ENCODE measurements at places on chromosomes 5 and 9.

DNA sequence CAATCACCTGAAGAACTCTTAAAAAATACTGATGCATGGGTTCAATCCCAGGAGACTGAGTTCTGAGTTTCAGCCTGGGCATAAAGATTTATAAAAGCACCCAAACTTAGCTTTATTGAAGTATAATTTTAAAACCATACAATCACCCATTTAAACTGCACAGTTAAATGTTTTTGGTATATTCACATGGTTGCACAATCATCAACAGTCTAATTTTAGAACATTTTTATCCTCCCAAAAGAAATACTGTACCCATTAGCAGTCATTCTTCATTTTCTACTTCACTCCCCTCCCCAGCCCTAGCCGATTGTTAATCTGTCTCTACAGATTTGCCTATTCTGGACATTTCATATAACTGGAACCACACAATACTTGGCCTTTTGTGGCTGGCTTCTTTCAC, 141.7 kb downstream of the ARSB start:
- no peak for DNase-seq

DNA sequence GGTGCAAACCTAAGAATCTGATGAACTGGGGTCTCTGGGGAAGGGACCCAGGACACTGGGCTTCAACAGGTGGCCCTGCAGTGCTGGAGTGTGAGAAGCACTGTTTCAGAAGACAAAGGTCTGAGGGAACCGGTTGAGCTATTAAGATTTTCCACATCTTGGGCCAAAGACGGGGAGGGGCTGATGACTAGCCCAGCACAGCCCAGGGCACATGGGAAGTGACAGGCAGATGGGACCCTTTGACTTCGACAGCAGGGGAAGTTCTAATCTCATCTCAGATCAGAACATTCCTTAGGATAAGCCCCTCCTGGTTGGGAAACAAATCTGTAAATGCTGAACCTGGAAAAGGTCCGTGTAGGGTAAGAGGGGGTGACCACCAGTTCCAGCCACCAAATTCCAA, 67.4 kb downstream of the RAPGEF1 start:
- DNase-seq, result no peak

DNA sequence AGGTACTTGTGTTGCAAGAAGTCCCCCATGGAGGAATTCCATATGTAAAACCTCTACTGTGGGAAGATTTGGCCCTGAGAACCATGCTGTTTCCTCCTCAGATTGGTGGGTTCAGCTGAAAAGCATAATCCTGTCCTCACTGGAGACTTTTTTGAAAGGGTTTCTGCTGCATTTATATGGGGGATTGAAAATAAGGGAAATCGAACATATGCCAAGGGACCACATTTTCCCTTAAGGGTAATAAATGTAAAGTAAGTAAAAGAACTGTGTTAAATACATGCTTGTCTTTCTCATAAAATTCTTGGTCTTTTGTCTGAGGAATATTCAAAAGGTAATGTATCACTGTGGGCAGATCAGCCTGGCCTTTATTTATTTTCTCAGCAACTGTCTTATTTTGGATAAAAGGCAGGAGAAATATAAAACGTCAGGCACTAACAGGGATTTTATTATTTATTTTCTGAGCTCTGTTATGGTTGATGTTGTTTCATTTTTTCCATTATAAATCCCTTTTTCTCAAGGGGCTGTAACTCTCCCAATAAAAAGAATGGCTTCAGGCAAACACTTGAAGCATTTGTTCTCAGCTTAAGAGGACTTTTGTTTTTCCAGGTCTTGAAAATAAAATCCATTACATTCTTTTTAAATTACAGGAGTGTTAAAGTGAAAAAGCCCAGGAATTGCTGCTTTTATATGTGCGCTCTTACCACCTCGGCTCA, 131.4 kb downstream of the FGF10 start:
- DNase-seq, result no peak

- DNase-seq, result no peak
Measured at GRCh38 chr5:16050414-16050813, 129.2 kb downstream of the MARCHF11 start.

- no peak for DNase-seq
Measured at GRCh38 chr5:180865981-180866695, 5.1 kb upstream of the ZFP62 start.

- no peak for DNase-seq
Measured at GRCh38 chr9:96113032-96113431, 188.9 kb downstream of the HSD17B3 start.

GRCh38 chr5:63961598-63962161, 565 bp downstream of the HTR1A start:
- DNase-seq, result no peak

DNA sequence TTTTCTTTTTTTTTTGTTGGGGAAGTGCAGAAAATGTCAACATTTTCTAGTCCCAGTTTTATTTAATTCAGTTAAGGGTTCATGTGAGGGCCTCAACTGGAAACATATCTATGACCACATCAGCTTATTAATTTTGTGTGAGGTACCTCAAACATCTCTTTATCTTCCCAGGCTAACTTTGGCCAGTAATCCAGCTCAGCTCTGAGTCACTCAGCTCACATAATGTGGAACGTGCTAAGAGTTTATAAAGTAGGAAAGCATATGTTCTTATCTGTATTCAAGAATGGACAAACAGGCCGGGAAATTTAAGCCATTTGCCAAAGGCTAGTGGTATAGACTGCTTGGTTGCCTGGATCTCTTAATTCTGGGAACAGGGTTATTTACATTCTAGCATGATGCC, 118.4 kb downstream of the INSYN2B start:
- DNase-seq, result no peak

GRCh38 chr5:172496671-172497371, 42.5 kb upstream of the SH3PXD2B start:
- no peak for DNase-seq

DNA sequence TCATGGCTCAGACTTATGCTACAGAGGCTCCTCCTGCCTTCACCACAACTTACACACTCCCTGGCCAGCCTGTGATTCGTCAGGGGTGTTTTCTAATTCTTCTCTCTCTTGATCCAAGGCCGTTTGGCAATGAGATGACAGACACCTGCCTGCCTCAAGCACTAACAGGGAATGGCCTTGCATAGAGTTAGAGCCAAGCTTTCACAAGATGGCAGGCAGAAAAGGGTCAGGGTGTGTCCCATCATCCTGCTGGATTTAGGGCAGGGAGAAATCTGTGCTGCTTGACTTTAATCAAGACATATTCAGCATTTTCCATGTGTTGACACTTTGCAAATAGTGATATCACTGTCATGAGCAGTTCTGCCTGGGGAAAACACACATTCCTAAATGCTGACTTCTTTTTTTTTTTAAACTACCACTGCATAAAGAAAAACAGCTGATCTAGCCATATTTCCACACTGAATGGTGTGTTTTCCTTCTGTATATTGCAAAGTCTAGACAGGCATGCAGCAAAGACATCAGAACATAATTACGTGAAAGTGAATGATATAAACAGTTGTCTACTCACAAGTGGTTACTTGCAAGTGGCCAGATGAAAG, 95.0 kb upstream of the SLC25A48 start:
- DNase-seq, result no peak

- DNase-seq, result no peak
Measured at GRCh38 chr5:177477701-177478477, 4.5 kb upstream of the DBN1 start.

DNA sequence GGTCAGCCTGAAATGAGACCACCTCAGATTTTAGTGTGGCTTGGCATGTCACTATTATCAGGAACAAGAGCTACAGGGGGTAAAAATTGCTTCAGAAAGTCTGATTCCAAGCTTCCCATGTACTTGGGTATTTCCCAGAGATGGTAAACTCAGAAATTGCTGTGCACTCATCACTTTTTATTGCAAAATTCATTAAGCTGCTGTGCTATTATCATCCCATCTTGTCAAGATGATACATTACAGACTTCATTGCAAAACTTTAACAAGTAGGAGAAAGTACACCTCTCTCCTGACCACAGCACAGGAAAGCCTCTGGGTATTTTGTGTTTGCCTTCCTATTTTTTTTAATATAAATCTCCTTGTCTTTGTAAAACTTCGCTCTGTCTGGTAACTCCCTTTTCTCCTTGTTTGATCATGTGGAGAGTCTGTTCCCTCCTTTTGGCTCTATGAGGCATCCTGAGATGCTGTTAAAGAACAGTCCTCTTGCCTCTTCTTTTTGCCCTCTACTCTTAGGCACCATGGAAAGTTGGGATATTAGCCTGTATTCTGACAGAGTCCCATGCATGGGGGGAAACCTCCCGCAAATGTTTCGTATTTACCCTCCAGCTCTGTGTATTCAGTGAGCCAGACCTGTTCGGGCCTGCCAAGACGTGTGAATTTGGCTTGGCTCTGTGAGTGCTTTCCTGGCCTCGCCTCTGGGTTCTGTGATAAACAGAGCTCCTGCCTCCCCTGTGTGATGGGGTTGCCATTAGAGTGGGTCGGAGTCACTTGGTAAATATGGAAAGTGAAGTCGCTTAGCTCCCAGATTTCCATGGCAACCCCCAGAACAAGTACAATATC, 260.7 kb downstream of the NR3C1 start:
- DNase-seq, result no peak

DNA sequence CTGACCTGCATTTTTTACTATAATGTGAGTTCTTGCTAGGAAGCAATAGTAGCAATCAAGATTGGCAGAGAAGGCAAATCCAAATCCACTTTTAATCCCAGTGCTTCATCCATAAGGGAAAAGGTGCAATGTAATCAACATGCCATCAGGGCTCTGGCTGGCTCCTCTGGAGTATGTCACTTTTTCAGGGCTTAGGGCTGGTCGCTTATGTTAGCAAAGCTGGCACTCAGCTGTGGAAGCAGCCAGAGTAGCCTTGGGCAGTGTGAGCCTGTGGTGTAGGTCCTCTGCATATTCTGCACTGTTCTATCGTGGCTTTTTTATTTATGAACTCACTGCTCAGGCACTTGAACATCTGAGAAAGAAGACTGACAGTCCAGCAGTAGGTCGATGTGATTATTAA, 16.1 kb downstream of the ACTBL2 start:
- DNase-seq, result no peak

GRCh38 chr9:106797299-106797698, 65.7 kb upstream of the ZNF462 start:
- no peak for DNase-seq

GRCh38 chr5:22965960-22966359, 112.8 kb upstream of the CDH12 start:
- no peak for DNase-seq

DNA sequence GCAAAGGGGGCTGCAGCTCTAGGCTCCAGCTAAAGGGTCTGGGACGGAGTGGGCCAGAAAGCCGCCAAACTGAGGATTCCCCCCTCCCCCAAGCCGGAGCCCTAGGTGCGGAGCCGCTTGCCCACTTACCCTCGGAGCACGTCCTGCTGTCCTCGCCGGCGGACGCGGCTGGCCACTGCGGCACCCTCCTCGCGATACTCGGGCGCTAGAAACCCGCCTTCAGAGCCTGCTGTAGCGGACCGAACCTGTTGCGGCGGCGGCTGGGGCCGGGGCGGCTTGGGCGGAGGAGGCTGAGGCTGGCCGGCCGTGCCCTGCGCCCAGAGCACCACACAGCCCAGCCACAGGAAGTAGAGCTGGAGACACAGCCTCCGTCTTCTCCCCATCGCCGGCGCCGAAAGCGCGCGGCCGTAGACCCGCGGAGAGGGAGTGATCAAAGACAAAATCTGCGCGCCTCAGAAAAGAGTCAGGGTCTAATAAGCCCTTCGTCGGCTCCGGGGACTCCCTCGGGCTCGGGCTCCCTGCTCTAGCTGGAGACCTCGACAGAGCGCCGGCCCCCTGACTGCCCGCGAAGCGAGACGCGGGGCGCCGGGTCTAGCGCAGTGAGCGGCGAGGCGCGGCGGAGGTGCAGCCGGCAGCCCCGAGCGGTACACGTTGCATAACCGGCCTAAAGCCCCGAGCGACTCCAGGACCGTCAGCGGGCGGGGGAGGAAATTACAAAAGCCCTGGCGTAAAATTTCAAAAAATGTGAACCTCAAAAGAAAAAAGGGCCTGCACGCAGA, 635 bp downstream of the FBN2 start:
- DNase-seq, result no peak
